IPS DF 19.7 (cell line): ENCODE measurements at places on chromosomes 7 and 10.

GRCh38 chr10:8361510-8361844 lies 307.0 kb downstream of the GATA3 start:
- no peak for DNase-seq

- DNase-seq, result no peak
Measured at GRCh38 chr7:43647339-43647672, 64.4 kb downstream of the STK17A start.

- DNase-seq, result no peak
Measured at GRCh38 chr10:63767138-63767801, 246.1 kb downstream of the REEP3 start.

GRCh38 chr7:102895602-102896001 lies 17.2 kb upstream of the LRRC17 start:
- DNase-seq, result no peak

DNA sequence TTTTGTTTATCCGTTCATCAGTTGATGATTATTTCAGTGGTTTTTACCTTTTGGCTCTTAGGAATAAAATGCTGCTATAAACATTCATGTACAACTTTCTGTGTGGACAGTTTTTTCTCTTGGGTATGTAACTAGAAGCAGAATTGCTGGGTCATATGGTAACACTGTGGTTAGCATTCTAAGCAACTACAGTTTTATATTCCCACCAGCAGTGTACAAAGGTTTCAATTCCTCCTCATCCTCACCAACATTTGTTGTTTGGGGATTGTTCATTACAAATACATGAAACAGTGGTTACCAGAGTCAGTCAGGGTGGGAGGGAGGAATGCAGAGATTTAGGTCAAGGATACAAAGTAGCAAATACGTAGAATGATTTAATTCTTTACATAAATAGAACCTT lies 97.0 kb downstream of the NPSR1 start:
- no peak for DNase-seq

DNA sequence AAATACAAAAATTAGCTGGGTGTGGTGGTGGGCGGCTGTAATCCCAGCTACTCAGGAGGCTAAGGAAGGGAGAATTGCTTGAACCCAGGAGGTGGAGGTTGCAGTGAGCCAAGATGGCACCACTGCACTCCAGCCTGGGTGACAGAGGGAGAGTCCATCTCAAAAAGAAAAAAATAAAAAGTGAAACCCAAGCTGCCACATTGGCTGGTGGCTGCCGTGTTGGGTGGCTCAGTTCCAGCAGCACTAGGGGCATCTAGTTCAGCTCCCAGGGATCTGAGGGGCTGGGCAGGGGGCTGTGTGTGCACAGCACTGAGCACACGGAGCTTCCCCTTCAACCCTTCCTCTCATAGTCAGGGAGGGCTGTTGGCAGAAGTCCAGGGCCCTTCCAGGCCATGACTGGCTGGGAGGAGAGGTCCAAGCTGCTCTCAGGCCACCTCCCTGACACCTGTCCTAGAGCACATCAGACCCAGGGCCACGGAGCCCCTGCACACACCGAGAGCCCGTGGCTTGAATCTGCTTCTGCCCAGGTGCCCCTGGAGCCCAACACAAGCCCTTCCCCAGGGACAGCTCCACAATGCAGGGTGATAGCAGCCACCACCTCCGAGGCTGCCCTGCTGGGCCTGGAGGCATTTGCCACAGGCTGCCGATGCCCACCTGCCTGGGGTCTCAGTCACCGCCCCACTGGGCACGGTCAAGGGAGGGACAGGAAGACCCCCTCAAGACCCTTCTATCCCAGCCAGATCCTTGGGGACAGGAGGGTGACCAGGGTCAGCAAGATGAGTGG lies 47.3 kb downstream of the YKT6 start:
- no peak for DNase-seq

DNA sequence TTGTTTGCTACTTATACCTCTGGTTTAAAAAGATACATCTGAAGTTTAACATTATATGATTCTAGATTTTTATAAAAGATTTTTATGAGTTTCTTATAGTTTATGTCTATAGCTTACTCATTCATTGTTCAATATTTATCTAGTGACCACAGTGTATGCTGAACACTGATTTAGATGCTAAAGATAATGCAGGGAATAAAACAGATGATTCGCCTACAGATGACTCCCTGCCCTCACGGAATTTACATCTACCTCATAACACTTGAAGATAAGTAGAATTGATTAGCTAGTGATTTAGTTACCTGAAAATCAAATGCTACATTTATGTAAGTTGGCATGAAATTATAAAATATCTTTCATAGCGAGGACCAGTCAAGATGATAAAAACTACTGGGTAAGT lies 105.8 kb downstream of the HIPK2 start:
- no peak for DNase-seq

- no peak for DNase-seq
Measured at GRCh38 chr10:18293536-18294510, 153.6 kb downstream of the CACNB2 start.

GRCh38 chr7:156993021-156993924 lies 17.2 kb downstream of the MNX1 start:
- no peak for DNase-seq

- DNase-seq, result no peak
Measured at GRCh38 chr7:45660201-45660900, 86.2 kb downstream of the ADCY1 start.

- DNase-seq, result no peak
Measured at GRCh38 chr7:151283302-151283701, 34.8 kb upstream of the SMARCD3 start.

DNA sequence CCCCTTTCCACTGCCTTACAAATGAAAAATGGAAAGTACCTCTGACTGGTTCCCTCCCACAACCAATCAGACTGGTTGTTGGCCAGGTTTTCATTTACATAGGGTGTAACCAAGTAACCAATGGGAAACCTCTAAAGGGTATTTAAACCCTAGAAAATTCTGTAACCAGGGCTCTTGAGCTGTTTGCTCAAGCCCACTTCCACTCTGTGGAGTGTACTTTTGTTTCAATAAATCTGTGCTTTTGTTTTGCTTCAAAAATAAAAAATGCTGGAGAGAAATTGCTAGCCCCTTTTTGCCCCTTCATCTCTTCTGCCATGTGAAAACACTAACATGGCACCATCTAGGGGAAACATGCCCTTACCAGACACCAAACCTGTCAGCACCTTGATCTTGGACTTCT lies 129.5 kb downstream of the AHR start:
- no peak for DNase-seq

DNA sequence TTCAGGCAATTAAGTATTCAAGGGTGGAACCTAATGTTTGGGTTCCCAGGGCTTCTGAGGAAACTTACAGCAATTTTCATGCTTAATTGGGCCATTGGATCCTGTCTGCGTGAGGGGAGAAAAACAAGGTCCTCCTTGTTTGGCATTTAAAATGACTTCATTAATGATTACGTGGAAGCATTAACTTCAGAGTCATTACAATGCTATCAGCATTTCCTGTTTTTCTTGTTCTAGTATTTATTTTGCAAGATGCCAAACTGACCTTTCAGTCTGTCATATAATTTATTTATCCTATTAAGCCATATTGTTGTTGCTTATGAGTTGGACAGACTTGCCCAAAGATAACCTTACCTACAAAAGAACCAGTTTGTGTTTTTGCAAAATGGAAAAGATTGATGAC lies 324.1 kb upstream of the LRRN3 start:
- no peak for DNase-seq

GRCh38 chr10:116385994-116386809 lies 41.4 kb upstream of the PNLIPRP3 start:
- DNase-seq, result no peak

GRCh38 chr7:6279937-6280336 lies 7.5 kb upstream of the CYTH3 start:
- no peak for DNase-seq

GRCh38 chr10:59888781-59889435 lies 17.4 kb downstream of the CCDC6 start:
- no peak for DNase-seq

DNA sequence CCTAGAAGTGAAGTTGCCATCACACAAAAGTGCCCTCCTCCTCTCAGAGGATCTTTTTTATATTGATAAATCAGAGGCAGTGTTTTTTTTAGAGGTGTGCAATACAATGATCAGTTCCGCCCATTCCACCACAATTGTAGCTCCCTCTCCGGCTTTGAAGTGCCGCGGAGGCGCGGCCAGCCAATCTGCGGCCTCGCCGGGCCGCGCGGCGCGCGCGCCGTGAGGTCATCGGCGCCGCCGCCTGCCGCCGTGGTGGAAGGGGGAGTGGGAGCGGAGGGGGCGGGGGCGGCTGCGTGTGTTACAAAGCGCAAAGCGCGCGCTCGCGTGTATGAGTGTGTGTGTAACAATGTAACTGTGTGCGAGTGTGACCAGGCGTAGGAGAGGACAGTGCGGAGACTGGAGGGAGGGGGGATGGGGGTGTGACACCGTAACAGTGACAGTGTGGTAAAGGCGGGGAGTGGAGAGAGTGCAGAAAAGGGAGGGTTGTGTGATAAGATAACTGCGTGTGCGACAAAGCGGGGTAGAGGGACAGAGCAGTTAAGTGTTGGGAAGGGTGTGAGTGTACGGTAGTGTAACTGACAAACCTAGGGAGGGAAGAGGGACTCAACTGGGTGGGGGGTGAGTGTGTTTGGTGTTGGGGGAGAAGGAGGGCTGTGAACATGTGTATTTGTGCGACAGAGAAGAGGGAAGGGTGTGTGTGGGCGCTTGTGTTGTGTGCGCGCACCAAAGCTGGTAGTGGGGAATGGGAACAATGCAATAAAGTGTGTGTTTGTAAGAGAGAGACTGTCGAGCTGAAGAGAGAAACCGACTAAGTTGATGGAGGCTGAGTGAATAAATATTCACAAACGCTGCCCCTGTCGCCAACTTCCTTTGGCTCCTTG lies at the start of gene SP8:
TSS of gene SP8 (minus strand) at position 108 of the 881 bp plus-strand sequence. CDS start at position 20, 88 bp downstream.
- DNase-seq, result no peak

GRCh38 chr10:31055573-31056251 lies 24.0 kb upstream of the ZNF438 start:
- DNase-seq, result no peak

DNA sequence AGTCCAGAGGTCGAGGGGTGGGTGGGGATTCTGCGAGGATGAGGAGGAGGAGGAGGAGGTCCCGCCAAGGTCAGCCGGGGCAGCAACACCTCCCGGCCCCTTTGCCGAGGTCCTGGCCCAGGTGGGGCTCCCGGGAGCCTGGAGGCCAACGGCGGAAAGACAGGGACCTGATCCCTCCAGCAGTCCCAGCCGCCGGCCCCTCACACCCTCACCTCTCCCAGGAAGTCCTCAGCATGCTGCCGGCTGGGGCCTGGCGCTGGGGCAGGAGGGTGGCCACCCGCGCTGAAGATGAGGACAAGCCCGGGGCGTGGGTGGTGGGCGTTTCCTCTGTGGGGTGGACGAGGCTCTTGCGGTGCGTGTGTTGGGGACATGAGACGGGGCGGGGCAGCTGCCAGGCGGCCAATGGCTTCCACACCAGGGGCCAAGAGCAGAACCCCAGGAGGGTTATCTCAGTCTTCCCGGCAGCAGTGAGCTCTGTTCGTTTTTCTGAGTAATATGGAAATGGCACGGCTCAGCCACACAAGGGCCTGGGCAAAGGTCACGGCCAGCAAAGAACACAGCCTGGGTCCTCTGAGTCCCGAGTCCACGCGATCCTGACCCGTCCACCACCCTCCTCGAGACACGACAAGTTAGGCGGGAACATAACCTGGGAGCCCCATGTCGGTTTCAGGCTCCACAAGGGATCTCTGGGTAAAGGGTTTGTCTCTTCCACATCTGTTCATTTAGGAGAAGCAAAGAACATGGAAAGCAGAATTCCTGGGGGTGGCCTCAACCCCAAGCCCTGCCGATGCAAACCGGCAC lies 82.9 kb upstream of the PDGFA start:
- DNase-seq, result no peak

GRCh38 chr10:122085423-122085911 lies 96.5 kb downstream of the TACC2 start:
- no peak for DNase-seq

- no peak for DNase-seq
Measured at GRCh38 chr10:27258838-27259812, 18.5 kb upstream of the ACBD5 start.

DNA sequence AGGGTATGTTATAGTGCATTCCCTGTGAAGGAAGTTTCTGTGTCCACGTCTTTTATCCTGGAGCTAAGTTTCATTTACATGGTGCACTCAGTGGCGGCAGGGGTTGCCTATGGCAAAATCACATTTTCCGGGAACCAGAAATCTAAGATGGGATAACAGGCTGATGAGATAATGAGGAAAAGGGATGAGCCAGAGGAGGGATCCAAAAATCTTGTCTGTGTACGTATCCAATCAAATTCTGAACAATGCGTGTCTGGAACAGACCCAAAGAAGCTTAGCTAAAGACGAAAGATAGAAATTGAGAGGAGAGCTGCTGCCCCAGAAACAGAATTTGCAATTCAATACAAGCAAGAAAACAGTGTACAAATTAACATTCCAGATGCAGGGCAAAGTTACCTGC lies 16.1 kb downstream of the LANCL2 start:
- no peak for DNase-seq

GRCh38 chr7:2928613-2929311 lies 84.7 kb upstream of the GNA12 start:
- no peak for DNase-seq

GRCh38 chr10:43945094-43945730 lies 296.5 kb upstream of the ZNF32 start:
- DNase-seq, result no peak

DNA sequence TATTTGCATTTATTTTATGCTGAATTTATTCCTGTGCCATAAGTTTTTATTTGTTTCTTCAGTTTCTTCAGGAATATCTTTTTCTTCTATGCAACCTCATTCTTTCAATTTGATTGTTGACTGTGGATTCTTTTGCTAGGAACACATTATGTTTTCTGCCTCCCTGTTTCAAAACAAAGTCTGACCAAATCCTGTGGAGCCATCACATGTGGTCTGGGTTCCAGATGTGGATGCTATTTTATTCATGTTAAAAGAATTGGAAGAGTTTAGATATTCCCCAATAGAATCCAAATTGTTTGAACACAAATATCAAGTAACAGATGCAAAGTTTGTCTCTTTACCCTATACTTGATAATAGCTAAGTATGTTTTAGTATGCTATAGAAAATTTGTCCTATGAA lies 56.8 kb upstream of the LRRC17 start:
- DNase-seq, result no peak

- no peak for DNase-seq
Measured at GRCh38 chr10:17210361-17210760, 8.9 kb upstream of the TRDMT1 start.

DNA sequence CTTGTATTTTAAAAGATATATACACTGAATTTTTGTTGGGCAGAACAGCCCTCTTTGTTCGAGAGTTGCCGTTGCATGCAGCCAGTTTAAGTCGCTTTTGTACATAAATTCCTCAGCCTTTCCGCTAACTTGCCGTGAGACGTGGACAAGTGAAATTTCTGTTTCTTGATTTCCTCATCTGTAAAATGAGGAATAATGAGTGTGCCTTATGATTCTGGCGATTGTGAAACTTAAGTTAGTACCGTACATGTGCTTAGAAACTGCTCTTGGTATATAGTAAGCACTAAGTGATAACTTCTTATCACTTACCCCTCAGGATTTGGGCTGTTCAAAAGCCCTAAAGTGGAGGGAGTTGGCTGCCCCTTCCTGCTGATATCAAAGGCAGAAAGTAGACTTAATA lies 1.4 kb downstream of the CCNJ start:
- no peak for DNase-seq
